ENCODE measurements at places on chromosomes 7 and 10. TPM values are rescaled to one million over a fixed set of nuclear protein-coding genes. Genes with fewer than 3 reads are reported as not detected.

DNA sequence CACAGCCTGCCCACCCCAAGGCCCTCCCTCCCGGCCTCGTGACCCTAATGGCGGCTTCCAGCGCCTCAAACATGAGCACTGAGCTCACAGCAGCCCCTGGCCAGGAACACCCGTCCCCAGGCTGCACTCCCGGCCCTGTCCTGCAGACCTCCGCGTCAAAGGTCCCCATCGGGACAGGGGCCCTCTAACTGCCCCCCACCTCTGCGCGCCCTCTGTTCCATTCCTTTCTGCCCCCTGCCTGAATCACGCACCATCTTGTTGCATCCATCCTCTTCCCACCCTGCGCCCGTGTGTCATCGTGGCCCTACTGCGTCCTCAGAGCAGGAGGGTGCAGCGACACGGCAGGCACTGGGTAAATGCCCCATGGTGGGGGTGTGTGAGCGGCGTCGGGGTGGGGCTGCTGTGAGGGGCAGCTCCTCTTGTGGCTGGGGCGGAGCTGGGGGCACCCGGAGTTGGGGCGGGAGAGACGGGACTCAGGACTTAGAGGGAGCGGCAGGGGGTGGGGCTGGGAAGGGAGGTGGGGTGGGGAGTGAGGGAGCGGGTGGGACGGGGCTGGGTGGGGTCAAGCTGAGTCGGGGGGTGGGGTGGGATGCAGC is 13.4 kb downstream of the SLC29A4 start:
- no peak for DNase-seq

The HKDC1 gene
- 0.17 TPM for total RNA-seq

The TMEM140 gene
- total RNA-seq, result 19.9 TPM

The FAS gene
- 19.9 TPM for total RNA-seq

- no peak for DNase-seq
These were observed 346.5 kb downstream of the GRID1 start for GRCh38 chr10:86020134-86020533.

DNA sequence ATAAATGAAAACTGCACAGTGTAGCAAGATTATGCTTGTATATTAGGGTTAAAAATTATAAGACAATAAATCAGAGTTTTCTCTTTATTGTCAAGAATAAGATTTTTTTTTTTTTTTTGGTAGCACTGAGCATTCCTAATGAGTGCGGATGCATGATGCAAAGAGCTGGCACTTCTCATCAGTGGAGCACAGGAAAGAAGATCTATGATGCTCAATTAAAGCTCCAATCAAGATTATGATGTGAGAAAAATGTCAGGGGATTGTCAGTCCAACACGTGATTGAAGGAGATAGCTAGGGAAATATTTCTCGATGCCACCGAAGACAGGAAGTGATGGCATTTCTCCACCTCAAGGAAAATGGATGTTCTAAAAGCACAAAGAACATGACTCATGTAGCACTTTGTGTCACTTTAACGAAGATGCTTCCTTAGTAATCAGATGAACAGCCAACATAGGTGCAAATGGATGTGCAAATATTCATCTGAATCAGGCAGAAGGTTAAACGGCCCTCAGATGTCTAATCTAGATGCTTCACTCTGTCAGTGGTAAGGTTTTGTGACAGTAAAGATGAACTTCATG is 240.9 kb downstream of the THSD7A start:
- DNase-seq, result no peak

DNA sequence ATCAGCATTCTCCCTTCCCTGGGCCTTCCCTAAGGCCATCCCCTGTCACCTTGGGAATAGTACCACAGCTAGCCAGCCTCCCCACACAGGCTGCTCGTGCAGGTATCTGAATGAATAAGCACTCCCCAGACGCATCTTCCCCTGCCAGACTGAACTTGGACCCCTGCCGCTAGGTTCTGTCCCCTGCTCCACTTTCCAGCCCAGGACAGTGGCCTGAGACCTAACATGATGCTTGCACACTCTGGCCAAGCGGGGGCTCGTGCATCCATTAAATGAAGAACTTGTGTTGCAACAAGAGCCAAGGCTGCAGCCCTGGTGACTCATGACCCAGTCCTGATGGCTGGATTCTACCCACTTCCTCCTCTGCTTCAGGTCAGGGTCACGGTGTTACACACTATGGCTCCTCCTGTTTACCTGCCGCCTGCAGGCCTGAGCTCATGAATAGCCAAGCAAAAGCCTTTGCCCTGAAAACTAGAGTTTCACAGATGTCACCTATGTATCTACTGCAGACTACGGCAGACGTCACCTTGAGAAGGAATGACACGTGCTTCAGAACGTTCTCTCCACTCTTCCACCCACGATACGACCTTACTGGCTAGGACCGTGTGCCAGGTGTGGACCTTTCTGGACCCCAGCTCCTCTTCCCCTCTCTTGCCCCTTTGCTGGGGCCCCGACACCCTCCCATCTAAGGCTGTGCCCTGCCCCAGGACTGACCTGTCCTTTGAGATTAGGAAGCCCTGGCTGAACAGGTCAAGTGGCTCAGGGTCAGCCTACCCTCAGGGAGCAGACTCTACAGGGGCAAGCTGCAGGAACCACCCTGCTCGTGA is 6.5 kb downstream of the ASB13 start:
- no peak for DNase-seq

GRCh38 chr10:14564268-14564744 is 210.4 kb downstream of the FAM107B start:
- DNase-seq, result no peak

DNA sequence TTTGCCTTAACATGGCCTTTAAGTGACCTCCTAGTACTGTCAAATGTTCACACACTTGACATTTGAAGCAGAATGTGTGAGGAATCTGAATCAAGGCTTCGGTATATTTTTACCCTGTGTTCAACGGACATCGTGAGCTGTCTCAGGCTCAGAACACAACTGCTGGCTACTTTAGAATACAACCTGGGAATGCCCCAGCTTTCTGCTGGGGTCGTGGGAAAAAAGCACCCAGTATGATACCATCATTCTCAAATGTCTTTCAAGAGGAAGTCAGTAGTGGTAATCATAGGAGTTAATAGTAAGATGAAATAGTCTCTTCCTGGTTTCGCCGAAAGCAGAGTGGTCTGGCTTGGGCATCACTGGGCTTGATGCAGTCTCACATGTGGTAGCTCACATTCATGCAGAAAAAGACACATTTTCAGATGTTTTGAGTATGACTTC is 67.2 kb downstream of the CREB5 start:
- no peak for DNase-seq

DNA sequence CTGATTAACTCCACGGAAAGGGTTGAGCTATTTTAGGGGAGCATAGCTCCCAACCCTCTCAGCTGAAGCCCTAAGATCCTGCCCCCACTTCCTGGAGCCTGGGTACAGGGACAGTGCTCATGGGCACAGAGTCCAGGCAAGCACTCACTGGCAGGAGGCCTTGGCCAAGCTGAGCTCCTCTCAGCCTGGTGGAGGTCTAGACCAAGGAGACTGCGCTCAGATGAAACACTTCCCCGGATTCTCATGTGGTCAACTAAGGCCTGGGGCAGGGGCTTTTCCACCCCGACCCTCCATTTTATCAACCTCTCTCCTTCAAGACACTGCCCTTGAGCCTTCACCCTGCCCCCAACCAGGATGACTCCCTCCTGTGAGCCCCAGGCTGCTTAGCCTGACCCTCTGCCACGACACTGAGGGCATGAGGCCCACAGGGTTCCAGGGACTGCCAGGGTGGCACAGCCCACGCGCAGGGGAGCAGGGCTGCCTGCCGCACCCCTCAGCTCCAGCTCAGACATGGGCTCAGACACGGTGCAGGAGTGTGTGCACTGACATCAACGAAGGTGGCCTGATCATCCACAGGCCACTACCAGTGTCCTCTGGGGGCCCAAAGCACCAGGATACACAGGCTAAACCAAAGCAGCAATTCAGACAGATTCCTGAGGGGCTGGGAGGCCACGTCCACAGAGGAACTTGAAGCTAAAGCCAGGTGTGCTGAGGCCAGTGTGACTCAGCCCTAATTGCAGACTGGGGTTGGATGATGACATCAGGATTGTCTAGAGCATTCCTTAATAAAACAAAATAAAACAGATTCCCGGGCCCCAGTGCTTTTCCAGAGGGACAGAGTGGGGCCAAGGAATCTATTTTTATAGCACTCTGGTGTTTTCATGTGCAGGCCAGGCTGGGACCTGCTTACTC is 18.8 kb downstream of the CHAT start:
- DNase-seq, result no peak

- no peak for DNase-seq
These were observed 13.8 kb downstream of the LMOD2 start for GRCh38 chr7:123669485-123669884.

GRCh38 chr7:151129960-151130591 is 37.4 kb downstream of the GBX1 start:
- no peak for DNase-seq

DNA sequence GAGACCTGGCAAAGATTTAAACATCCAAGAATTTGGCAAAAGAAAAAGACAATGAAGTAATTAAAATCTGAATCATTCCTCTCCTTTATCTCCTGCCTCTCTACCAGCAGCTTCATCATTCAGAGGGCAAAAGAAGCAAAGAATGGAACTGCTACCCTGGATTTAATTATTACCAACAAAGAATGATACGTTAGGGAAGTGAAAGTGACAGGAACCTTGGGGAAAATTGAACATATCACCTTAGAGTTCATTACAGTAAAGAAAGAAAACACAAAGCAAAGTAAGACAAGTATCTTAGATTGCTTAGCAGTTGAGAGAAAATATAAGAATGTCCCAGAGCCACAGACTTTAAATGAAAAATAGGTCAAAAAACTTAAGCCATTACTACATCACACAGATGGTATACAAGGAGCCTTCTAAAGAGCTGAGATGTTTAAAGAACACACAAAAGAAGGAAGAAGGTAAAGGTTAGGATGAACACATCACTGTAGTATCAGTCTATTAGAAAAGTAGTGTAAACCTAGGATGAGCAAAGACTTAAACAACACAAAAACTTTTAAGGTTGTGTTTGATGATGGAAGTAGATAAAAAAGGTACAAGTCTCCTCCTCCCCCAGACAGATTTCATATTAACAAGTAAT is 17.5 kb downstream of the CTNNA3 start:
- no peak for DNase-seq

- DNase-seq, result no peak
These were observed 279.4 kb upstream of the IMMP2L start for GRCh38 chr7:111841596-111842205.

DNA sequence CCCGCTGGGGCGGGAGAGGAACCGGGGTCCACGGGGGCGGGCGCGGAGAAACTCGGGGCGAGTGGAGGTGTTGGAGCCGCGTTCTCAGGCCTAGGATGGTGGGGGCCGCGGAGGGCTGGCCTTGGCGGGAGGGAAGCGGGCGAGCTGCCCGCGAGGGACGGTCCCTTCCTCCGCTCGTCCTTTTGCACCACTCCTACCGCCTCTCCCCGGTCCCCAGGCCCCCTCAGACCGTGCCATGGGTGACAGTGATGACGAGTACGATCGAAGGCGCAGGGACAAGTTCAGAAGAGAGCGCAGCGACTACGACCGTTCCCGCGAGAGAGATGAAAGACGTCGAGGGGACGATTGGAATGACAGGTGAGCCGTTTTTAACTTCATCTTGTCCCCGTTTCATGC is 451 bp downstream of the SRRT start:
- DNase-seq, result no peak

All from esophagus muscularis mucosa (tissue), 4 donors.